ENCODE measurements at places on chromosomes 1 and 21.

- no peak for DNase-seq
Measured at GRCh38 chr1:177600321-177600720, 369.5 kb downstream of the SEC16B start.

GRCh38 chr1:110249256-110249655 is 39.1 kb downstream of the KCNC4 start:
- DNase-seq = no peak

- DNase-seq = no peak
Measured at GRCh38 chr1:216553040-216553439, 129.8 kb upstream of the USH2A start.

DNA sequence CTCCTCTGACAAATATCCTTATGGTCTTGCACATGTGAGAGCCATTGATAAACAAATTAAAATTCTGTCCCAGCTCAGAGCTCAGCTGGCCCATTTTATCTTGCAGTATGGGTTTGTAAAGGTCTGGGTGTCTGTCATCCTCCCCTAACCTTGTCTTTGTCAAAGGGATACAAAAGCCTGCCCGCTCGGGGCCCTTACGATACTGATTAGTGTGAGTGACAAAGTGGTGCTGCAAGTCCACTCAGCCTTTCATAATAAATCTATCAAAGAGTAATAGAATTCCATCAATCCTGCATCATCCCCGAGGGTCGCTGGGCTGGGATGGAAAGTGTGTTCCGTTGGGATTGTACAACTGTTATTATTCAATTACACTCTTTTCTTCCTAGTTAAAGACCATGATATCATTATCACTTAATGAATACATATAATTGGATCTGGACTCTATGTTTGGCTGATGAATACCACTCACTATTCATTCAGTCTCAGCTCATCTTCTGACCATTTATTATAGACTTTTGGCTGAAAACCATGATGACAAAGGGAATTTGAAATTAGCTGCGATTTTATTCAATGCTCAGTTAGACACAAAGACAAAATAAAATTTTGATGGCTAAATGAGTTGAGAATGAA is 122.5 kb upstream of the FOXD3 start:
- DNase-seq = no peak

- no peak for DNase-seq
Measured at GRCh38 chr1:169697755-169698154, 13.7 kb downstream of the SELL start.

GRCh38 chr1:40849801-40850592 is 12.2 kb downstream of the CITED4 start:
- DNase-seq = peak; percentile 42

DNA sequence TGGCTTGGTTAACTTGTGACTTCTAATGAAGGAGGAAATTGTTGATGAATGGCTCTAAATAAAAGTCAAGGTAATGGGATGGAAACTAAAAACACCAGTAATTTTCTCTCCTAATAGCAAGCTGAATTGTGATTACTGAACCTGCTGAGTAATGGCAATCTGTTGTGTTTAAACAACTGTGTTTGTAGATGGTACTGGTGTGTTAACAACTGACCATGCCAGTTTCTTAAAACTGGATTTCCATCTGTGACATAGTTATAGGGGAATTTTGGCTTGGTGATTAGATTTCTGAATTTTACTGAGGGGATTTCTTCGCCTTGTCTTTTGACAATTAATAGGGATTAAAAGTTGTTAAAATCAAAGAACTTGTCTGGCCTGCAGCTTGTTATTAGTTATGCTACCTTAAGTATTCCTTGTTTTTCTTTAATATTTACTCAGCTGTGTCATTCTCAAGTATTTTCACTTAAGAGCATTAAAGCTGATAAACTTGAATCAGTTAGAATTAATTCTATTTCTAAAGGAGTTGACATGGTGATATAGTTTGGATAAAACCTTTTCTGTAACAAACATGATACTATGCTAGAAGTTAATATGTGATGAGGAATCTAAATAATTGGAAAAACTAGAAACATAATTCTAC is 7.9 kb upstream of the ERO1B start:
- no peak for DNase-seq
